ENCODE measurements at places on chromosomes 12 and 14.

- DNase-seq, result no peak
Observed at GRCh38 chr14:88554457-88555286, at the start of gene PTPN21. Gene PTPN21, minus strand, starts transcription at chr14:88555007. Its CDS starts 4,590 bp downstream, at chr14:88550417.

GRCh38 chr12:16504200-16504599 is 101.8 kb downstream of the LMO3 start:
- DNase-seq, result no peak

- no peak for DNase-seq
Observed at GRCh38 chr14:51507511-51507905, 144.2 kb upstream of the FRMD6 start.

GRCh38 chr14:89598548-89599186 is 181.6 kb upstream of the FOXN3 start:
- DNase-seq, result no peak

DNA sequence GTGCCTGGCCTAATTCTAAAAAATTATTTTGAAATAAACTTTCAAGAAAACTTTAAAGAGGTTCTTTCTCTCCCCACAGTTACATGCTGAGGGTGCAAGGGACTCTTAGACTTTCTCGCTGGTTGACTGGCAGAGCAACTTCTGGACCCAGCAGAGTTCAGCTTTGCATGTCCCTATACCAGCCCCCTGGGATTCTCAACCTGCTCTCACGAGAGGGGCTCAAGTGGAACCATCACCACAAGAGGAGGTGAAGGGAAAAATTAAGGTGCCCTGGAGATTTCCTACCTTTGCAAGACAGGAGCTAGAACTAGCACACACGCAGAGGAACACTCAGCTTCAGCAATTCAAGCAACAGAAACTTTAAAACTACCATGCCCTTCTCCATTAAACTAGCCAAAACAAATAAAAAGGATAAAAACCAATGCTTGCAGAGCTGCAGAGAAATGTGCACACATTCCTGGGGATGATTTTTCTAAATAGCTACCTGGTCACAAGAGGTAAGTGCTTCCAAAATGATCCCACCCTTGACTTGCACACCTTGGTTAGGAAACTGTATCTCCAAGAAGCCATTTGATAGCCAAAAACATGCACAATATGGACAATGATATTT is 2.5 kb downstream of the HVCN1 start:
- no peak for DNase-seq

DNA sequence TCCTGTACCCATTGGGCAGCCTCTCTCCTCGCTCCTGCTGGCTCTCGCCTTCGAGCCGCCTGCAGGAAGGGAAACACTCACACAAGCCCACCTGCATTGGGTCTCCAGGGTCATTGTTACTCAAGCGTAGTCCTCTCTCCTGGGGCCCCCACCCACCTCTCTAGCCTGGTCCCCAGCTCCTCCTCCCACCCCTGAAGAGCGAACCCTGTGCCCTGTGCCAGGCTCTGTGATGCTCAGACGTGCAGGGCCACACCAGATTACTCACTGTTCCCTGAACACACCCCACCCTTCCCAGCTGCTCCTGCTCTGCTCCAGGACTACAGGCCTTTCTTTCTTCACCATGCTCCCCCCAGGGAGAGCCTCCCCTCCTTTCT is 88.1 kb downstream of the NINJ2 start:
- no peak for DNase-seq

GRCh38 chr14:88322504-88323085 is 474 bp downstream of the KCNK10 start:
- DNase-seq, result peak; percentile 36

- DNase-seq, result no peak
Observed at GRCh38 chr12:1509413-1510052, 84.8 kb downstream of the FBXL14 start.

DNA sequence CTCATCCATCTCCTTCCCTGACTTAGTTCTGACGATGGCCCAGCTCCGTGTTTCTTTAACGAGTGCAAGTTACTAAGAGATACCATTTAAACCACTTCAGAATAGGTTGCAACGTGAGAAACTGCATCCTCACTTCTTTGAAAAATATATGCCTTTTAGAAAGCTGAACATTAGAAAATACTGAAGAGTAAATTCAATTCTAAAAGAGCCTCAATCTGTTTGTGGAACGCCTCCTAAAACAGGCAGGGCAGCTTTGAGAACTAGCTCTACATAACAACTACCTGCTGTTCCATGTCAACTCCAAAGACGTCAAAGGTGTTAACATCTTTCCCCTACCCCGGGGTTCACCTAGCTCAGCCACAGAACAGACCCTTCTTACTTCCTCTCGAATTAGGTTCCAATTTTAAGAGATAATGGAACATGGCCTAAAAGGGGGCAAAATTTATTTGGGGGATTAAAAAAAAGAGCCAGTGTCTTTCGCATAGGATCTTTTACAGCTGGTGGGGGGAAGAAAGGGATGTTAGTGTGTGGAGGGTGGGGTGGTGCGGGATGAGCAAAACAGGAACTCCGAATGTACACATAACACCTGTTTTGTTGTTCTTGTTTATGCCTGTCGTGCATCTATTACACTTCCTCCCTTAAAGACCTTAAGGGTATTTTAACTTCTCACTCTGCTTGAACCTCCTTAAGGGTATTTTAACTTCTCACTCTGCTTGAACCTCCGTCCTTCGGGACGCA is 3.3 kb downstream of the BHLHE41 start:
- DNase-seq, result no peak

DNA sequence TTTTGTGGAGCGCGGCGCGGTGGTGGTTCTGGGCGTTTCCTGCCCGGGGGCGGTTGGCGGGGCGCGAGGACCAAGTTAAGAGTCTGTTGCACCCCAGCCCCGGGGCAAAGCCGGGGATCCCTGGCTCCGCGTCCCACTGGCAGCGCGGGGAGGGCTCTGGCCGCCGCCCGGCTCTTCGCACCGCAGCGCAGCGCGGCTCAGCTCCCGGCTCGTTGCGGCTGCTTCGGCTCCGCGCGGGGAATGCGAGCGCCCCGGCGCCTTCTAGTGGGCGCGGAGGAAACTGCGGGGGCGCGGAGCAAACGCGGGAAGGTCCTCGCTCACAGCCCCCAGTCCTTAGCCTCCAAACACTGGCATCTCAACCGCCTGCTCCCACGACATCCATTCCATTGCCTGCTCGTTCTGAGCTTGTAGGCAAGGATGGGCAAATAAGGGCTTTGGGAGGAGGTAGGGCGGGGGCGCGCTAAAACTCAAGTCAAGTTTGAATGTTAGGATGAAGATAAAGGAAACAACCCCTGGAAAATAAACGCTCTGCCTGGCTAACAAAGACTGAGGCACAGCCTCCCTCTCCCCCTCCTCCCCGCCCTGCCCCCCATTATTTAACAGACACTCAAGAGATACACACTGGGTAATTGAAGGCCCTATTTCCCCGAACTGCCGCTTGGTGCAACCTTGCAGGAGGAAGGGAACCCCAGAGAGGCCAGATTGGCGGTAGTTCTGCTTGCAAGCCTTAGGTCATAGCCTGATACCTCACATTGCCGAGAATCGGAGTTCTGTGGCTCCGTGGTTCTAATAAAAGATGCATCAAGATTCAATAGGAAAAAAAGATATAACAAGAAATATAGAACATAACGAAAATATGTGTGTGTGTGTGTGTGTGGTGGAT is at the start of gene B4GALNT1:
TSS of gene B4GALNT1 (minus strand) at position 244 of the 883 bp plus-strand sequence. CDS start 1,069 bp downstream, outside the sequence.
- DNase-seq, result peak; percentile 55

DNA sequence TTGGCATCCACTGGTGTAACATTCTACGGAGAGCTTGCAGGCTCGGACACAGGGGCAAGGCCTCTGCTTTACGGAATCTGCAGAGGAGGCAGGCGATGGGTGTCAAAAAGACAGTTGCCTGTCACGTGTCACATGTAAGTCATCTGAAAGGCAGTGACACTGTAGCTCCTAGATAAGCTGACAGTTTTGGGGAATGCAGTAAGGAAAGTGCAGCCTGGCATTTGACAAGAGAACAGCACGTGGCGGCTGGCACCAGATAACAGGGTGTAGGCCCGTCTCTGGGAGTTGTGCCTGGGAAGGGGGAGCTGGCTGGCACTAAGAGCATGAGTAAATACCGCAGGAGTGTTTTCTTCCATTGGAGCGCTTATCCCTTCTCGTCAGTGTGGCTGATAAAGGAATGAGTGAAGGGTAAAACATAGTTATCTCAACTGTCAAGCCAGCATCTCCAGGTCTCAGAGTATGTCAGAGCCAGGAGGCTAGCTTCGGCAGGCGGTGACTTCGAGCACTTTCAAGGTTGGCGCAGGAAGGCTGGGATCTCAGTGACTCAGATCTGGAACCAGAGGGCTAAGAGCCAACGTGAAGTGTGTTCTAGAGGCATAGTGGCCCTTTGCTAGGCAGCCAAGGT is 26.1 kb downstream of the ADCK1 start:
- no peak for DNase-seq

All from NCI-H748 treated with DMSO at 0.1 percent for 48 hours (cell line).